CD4-positive, alpha-beta memory T cell (primary cell): ENCODE measurements at places on chromosomes 16 and 17.

- no peaks in the 10 kb centered on the region for H3K27me3 ChIP-seq
- no peak overlapping the region for H3K4me3 ChIP-seq
- peaks cover 9% of the 10 kb centered on the region for H3K4me1 ChIP-seq
- DNase-seq: no peak
- H3K27ac ChIP-seq: no peak overlapping the region
Observed at GRCh38 chr17:34974794-34975785, 5.2 kb upstream of the LIG3 start.

GRCh38 chr17:71437166-71437565, 683.7 kb upstream of the SOX9 start:
- H3K36me3 ChIP-seq: no peaks in the 10 kb centered on the region
- no peaks in the 10 kb centered on the region for H3K27me3 ChIP-seq
- no peak overlapping the region for H3K4me3 ChIP-seq
- no peaks in the 10 kb centered on the region for H3K4me1 ChIP-seq
- DNase-seq: no peak
- H3K27ac ChIP-seq: no peak overlapping the region

GRCh38 chr17:82864713-82865248, 25.0 kb upstream of the ZNF750 start:
- no peaks in the 10 kb centered on the region for H3K36me3 ChIP-seq
- DNase-seq: no peak
- H3K4me3 ChIP-seq: peak overlapping the region; percentile 34
- peak overlapping the region; percentile 74 for H3K27ac ChIP-seq
- H3K4me1 ChIP-seq: peaks cover 82% of the 10 kb centered on the region

- H3K27me3 ChIP-seq: no peaks in the 10 kb centered on the region
- H3K27ac ChIP-seq: no peak overlapping the region
- no peak overlapping the region for H3K4me3 ChIP-seq
- no peaks in the 10 kb centered on the region for H3K36me3 ChIP-seq
- DNase-seq: no peak
- no peaks in the 10 kb centered on the region for H3K4me1 ChIP-seq
Observed at GRCh38 chr17:28030386-28030785, 12.1 kb upstream of the NLK start.

GRCh38 chr17:56737421-56738161, 96.1 kb downstream of the C17orf67 start:
- no peak overlapping the region for H3K4me3 ChIP-seq
- no peaks in the 10 kb centered on the region for H3K27me3 ChIP-seq
- DNase-seq: no peak

GRCh38 chr16:89621698-89622409, 8.4 kb downstream of the DPEP1 start:
- H3K4me3 ChIP-seq: no peak overlapping the region
- no peak for DNase-seq
- H3K4me1 ChIP-seq: peaks cover 6% of the 10 kb centered on the region
- H3K36me3 ChIP-seq: no peaks in the 10 kb centered on the region

DNA sequence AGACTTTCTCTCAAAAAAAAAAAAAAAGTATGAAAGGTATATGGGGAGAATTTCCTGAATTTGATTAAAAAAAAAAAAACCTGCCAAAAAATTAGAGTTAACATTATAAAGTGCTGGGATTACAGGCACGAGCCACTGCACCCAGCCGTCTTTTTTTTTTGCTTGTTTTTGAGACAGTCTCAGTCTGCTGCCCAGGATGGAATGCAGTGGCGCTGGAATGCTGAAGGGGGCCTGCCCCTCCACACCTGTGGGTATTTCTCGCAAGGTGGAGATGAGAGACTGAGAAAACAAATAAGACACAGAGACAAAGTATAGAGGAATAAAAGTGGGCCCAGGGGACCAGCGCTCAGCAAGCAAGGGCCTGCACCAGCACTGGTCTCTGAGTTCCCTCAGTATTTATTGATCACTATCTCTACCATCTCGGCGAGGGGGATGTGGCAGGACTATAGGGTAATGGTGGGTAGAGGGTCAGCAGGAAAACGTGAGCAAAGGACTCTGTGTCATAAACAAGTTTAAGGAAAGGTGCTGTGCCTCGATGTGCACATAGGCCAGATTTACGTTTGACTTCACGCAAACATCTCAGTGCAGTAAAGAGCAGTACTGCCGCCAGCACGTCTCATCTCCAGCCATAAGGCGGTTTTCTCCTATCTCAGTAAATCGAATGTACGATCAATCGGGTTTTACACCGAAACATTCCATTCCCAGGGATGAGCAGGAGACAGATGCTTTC, 117.2 kb downstream of the GOSR1 start:
- H3K4me1 ChIP-seq: no peaks in the 10 kb centered on the region
- no peaks in the 10 kb centered on the region for H3K27me3 ChIP-seq
- DNase-seq: no peak
- no peak overlapping the region for H3K4me3 ChIP-seq
- H3K27ac ChIP-seq: no peak overlapping the region
- H3K36me3 ChIP-seq: no peaks in the 10 kb centered on the region

DNA sequence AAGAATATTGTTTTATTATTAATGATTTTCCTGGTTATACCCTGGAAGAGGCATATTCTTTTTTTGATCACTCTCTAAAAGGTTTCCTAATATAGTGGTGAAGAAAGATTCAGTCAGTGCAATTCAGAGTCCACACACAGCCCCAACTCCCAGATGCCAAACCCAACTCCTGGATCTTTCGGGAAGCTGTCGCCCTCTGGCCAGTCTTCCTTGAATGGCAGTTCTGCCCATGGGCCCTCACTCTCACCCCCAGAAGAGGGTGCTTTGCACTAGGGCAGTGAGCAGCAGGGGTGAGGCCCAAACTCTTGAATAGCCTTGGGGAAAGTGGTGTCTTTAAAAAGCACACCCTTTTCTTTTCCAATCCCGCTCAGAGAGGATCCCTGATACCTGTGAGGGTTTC, 11.0 kb downstream of the KRT32 start:
- DNase-seq: no peak
- no peak overlapping the region for H3K4me3 ChIP-seq
- H3K27me3 ChIP-seq: no peaks in the 10 kb centered on the region
- H3K36me3 ChIP-seq: no peaks in the 10 kb centered on the region

DNA sequence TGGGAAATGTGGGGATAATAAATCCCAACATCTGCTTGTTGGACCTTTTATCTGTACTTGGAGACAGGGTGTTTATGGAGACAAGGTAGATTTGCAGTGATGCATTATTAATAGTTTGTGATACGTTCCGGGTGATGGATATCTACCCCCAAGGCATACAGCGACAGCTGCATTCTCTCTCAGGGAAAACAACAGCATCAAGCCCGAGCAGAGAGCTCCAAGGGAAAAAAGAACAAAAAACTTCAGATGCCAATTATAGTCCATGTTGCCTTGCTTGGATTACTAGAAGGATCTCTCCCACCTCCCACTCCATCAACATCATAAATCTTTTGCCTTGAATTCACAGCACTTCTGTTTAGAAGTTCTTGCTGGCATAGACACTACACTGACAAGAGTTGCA, 187.5 kb upstream of the CDH11 start:
- H3K36me3 ChIP-seq: no peaks in the 10 kb centered on the region
- H3K4me1 ChIP-seq: no peaks in the 10 kb centered on the region
- no peak overlapping the region for H3K4me3 ChIP-seq
- no peak overlapping the region for H3K27ac ChIP-seq
- H3K27me3 ChIP-seq: no peaks in the 10 kb centered on the region
